Smooth muscle cell of the umbilical artery (primary cell): ENCODE measurements at places on chromosomes 7 and 10. TPM values are rescaled to one million over a fixed set of nuclear protein-coding genes. Genes with fewer than 3 reads are reported as not detected.

Gene CDCA7L
- total RNA-seq, result 46.9 and 102 TPM in 2 replicates

Gene CADPS2
- 8.6 and 23.5 TPM in 2 replicates for total RNA-seq

Gene XRCC2
- total RNA-seq, result 0.30 and 1.8 TPM in 2 replicates

Gene CRYGN
- not detected in 2 replicates for total RNA-seq

Gene MYO1G
- under 0.01 and 0.05 TPM in 2 replicates for total RNA-seq
